ENCODE measurements at places on chromosomes 16 and 17.
A peak's percentile ranks its signal among the peaks of the same experiment; 100 is the strongest.

DNA sequence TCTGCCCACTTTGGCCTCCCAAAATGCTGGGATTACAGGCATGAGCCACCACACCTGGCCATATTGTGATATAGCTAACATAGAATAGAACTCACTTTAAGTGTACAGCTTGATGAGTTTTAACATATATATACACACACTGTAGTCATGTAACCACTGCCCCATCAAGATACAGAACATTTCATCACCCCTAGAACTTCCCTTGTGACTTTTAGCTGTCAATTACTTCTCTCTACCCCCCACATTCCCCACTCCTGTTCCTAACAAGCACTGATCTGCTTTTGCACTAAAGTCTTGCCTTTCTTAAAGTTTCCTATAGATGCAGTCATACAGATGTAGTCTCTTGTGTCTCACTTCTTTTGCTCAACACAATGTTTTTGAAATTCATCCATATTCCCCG lies 93.1 kb downstream of the PITPNC1 start:
- DNase-seq: no peak

DNA sequence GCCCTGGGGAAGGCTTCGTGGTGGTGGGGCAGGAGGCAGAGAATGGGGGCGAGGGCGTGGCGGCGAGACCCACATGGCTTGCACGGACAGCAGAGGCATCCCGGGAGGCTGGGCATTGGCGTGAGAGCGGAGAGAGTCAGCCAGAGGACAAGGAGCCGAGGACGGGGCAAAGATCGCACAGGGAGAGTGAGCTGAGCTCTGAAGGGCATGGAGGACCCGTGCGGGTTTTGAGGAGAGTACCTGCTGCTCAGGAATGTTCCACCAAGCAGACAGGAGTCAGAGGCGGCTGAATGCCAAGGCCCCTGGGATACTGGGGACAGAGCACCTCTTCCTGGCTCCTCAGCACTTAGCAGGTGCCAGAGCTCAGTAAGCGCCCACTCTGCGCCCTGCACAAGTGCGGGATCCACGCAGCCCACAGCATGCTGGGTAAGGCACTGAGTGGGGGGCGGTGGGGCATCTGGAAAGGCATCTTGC lies 47.8 kb downstream of the ARHGAP27 start:
- no peak for DNase-seq

GRCh38 chr16:878886-879285 lies 78.4 kb upstream of the GNG13 start:
- DNase-seq: no peak

DNA sequence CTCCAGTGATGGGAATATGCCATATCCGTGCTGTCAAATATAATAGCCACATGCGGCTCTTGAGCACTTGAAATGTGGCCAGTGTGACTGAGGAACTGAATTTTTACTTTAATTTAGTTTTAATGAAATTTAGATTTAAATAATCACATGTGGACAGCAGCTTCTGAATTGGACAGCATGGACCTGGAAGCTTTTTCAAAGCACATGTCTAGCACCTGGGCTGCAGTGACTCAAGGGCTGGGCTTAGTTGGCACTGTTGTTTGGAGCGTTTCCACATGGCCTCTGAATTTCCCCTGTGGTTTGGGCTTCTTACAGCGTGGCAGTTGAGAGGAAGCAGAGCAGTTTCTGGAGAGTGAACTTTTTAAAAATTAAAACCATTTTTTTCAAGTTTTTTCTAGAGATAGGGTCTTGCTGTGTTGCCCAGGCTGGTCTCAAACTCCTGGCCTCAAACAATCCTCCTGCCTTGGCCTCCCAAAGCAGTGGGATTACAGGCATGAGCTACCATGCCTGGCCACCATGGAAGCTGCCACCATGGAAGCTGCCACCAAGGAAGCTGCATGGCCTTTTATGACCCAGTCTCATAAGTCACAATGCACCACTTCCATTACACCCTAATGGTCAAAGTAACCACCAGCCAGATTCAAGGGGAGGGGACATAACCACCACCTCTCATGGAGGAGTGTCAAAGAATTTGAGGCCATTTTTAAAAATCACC lies 6.7 kb upstream of the TOB1 start:
- peak; percentile 73 for DNase-seq

DNA sequence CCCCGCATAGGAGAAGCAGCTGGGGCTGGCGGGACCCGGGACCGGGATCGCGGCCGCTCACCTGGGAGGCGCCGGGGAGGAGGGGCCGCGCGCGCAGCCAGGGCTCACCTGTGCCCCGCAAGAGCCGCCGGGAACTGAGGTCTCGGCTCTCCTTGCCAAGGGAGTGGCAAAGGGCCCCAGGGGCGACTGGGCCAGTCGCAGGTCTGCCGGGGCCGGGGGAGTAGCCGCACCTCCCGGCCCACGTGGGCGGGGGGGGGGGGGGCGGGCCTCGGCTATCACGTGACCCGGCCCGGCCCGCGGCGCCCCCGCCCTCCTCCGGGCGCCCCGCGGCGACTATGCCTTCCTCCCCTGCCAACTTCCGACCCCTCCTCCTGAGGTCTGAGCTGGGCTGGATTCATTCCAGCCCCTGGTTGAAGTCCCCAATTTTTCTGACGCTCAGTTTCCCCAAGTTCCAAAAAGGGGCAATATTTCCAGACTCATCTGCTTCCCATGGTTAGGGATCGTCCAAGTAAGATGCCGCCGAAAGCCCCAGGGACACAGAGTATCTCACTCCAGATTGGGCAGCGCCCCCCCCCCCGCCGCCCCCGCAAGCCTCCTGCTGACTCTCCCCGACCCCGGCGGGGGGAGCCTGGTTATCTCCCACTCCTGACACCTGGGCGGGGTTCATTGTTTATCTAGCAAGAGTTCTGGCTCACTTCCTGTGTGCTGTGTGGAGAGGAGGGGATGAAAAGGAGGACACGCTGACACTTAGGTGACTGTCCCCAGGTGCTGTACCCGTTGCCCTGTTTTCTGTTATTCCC lies at the start of gene TMC6:
TSS of gene TMC6 (minus strand) at position 205 of the 800 bp plus-strand sequence. CDS start 1,923 bp downstream, outside the sequence.
- DNase-seq: peak; percentile 80

DNA sequence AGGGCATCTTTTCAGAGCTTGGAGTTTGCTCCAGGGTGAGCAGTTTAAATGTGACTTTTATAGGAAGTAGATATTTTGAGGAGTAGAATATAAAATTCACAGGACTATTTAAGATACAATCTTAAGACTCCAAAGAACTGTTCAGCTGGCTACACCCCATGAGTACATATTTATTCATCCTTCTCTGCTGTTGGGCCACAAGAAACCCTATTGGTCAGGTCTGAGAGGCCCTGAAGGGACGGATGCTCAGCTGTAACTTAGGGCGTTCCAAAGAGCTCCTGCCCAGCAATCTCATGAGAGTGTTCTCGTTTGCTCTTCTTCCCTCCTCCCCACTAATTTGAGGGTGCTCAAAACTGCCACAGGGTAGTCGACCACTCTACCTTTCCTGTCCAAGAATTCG lies 7.3 kb downstream of the ST6GALNAC2 start:
- DNase-seq: no peak

DNA sequence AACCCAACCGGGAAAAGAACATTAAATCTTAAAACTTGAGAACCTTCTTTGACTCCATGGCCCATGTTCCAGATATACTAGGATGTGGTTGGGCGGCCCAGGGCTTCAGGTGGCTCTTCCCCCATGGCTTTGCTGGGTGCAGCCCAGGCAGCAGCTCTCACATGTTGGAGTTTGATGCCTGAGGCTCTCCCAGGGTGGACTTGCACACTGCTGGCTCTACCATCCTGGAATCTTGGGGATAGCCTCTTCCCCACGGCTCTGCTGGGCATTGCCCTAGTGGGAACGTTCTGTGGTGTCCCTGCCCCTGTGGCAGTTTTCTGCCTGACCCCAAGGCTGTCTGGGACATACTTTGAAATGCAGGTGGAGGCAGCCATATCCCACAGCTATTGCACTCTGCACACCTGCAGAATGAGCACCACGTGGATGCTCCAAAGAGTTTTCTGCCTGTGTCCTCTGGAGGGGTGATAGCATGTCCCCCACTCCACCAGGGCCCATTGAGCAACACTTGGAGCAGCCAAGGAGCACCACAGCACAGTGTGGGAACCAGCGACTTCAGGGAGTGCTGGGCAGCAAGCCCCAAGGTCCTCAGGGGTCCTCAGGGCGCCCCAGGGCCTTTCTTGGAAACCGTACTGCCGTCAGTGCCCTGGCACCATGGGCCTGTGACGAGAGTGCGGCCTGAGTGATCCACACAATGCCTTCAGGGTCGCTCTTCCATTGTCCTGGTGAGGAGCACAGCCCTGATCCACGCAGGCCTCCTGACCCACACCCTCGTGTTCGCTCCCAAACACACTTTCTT lies 70.8 kb downstream of the GOSR1 start:
- no peak for DNase-seq

GRCh38 chr17:35536664-35537171 lies 760 bp downstream of the SLFN12L start:
- DNase-seq: no peak

DNA sequence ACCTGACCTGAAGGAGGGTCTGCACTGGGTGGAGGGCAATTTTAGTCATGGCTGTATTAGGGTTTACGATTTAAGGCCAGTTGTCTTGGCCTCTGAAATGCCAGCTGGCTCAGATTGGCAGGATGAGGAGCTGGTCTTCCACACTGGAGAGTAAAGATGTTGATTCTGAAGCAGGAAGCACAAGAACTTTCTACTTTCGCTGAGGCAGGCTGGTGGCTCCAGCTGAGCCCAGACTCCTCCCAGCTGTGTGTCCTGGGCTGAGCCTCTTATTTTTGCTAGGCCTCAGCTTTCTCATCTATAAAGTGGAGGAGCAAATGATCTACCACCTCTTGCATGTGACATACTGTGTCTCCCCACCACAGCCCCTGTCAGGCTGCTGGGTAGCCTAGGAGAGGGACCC lies 74.4 kb downstream of the MRM1 start:
- DNase-seq: peak; percentile 12

DNA sequence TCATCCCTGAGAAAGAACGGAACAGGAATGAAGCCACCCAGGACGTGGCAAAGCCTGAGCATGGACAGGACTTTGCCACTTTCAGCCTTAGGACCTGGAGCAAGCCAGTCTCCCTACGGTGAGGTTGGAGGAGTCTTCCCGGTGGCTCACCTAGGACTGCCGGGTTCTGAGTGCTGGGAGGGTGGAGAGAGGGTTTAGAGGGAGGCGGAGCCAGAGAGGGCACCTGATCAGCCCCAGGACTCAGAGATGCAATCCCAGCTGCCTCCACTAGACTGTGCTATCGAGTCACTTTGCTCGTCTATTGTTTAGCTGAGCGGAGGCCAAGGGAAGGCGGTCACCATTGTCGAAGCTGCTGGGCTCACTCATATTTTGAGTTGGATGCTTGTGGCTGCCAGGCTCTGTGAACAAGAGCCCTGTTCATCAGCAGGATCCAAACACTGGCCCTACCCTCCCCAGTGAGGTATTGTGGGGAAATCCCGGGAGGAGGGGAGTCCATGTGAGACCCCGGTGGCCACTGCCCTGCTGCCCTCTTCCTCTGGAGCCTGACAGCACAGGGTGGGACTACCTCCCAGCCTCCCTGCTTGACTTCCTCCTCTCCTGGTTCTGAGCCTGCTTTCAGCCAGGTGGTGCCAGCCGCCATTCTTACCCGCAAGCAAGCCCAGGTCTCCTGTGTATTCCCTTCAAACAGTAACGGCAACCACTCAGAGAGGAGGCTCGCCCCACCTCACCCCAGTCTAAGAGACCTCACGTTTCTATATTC lies 7.0 kb downstream of the KRT14 start:
- DNase-seq: peak; percentile 82

- no peak for DNase-seq
Observed at GRCh38 chr16:14449790-14450480, 180.1 kb downstream of the PARN start.

DNA sequence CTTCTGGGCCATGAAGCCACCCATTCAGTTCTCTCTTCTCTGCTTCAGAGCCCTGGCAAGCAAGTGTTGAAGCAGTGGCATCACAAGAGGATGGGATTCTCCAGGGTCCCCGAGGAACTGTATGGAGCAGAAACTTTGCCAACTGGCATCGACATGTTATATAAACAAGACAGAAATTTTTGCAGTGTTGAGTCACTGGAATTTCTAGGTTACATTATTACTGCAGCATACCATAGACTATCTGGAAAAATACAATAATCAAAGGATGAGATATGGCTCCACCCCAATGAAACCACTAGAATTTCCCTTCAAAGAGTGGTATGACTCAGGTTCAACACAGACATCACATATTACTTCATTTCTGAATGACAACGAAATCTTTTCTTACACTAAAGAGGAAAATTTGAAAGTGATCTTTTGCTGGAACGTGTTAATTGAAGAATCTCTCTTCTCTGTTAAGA lies 343.0 kb upstream of the DYNLRB2 start:
- peak; percentile 42 for DNase-seq

All from activated CD4-positive, alpha-beta T cell treated with anti-CD3 and anti-CD28 coated beads, Interleukin-2, amount 50 U/mL, for 16 hours (primary cell).